ENCODE measurements at places on chromosomes 13 and 19.
A peak's percentile ranks its signal among the peaks of the same experiment; 100 is the strongest.

DNA sequence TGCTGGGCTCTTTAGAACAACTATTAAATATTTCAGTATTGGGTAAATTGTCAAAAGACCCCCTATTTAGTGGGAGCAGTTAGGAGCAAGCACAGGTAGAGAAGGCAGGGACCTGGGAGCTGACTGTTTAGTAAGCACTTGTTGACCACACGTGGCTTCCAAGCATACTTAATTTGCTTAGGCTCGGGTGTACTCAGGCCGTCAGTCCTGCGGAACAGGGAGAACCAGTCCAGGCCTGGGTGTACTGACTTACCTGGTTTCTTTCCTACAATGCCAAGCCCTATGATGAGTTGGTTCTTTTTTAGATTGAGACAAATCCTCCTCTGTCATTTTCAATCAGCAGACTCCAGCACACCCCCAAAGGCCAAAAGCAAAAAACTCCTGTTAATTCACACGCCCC, 90.0 kb downstream of the WDFY2 start:
- DNase-seq: no peak

- DNase-seq: no peak
These were observed 175.1 kb upstream of the KL start for GRCh38 chr13:32840989-32841713.

DNA sequence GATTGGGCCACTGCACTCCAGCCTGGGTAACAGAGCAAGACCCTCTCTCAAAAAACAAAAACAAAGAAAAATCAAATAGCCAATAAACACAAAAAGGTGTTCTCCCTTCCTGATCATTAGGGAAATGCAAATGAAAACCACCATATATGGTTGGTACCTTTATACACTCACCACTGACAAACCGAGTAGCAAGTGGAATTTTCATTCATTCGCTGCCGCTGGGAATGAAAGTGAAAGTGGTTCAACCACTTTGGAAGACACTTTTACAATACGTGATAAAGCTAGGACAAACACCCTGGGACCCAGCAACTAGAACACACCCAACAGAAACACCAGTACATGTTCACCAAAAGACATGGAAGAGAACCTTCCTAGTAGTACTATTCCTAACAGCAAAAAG, 21.0 kb downstream of the GRIK5 start:
- no peak for DNase-seq

GRCh38 chr19:30857388-30857787, 485.2 kb downstream of the ZNF536 start:
- no peak for DNase-seq

DNA sequence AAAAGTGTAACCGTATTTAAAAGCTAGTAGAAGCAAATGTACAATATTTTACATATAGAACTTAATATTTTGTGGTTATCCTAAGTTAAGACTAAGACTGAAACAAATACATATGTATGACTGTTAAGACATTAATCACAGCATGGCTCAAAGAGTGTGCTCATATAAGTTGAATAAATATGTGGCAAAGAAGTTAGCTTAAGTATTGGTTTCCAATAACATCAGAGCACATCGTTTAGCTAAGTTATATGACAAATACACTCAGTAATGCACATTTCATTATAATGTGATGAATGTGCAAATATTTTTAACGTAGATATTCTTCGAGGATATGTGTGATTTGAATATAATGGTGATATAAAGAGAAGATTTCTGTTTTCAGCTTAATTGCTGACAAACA, 253.8 kb downstream of the SLITRK5 start:
- DNase-seq: no peak

GRCh38 chr13:84524586-84524985, 642.3 kb upstream of the SLITRK1 start:
- no peak for DNase-seq

- DNase-seq: no peak
These were observed 12.4 kb upstream of the MICU2 start for GRCh38 chr13:21616205-21616866.

- DNase-seq: no peak
These were observed 6.0 kb upstream of the RABAC1 start for GRCh38 chr19:41965106-41965505.

DNA sequence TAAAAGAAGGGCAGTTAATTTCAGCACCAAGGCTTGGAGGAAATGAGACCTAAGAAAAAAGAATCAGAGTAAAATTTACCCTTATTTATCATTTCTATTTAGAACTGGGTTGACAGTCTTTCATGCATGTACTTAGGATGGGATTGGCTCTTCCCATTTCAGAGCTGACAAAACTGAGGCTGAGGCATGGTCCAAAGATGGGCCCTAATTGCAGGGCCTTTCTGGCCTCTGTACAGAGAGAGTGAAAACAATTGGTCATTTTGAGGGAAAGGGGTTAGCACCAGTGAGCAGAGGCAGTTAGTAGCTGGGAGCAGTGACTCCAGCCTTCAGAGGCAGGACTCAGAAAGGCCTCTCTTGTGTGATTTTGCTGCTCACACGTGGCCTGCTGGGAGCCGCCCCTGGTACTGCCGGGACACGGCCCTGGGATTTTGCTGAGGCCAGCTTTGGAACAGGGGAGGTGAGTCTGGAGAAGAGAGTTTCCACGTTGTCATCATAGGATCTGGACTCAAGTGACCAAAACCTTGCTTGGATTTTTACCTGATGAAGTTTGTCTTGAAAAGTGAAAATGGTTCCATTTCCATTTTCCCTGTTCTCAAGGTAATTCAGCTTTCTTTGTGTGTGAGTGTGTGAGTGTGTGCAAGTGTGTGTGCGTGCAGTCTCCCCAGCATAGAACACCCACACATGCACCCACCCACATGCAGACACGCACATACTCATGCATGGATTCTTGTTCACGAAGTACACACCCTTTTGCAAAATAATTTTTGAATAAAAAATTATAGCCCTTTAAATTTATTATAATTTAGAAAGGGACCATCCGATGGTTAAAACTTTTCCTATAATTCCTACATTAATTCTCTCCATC, at the start of gene ZNF536:
Gene ZNF536, plus strand, starts transcription at position 425 of the 865 bp plus-strand sequence. CDS start 71,179 bp downstream, outside the sequence.
- no peak for DNase-seq

GRCh38 chr19:12779162-12779993, 4.0 kb upstream of the HOOK2 start:
- DNase-seq: no peak

DNA sequence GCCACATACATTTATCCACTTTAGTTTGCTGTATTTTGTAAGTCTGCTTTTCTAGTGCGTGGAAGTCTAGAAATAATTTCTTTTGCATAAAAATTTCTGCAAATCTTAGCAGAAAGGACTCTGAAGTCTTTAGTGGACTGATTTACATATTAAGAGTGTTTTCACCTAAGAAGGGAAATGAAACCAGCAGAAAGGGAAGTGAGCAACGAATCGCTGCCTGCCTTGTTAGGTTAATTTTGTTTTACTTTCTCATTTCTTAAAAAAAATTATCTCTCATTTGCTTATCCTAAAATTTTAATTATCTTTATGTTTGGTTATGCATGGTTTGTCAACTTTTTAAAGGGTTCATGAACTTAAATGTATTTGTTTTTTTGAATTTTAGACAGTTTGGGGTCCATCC, 767 bp upstream of the GPR18 start:
- DNase-seq: no peak

DNA sequence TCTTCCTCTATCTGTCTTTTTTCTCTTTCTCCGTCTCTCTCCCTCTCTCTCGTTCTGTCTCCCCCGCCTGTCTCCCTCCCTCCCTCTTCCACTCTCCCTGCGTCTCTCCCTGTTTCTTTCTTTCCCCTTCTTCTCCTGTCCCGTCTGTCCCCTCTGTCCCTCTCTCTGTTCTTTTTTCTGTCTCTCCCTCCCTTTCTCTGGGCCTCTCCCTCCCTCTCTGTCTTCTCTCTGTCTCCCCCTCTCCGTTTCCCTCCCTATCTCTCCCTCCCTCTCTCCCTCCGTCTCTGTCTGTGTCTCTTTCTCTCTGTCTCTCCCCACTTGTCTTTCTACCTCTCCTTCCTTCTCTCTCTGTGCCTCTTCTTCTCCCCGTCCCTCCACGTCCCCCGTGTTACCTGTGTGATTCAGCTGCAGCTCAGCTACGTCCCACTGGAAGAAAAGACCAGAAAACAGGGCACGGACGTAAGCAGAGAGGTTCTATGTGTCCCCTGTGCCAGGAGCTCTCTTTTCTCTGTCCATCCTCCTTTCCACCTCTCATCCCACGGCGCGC, 1.2 kb downstream of the CD70 start:
- DNase-seq: no peak

- DNase-seq: no peak
These were observed 672 bp downstream of the HPN start for GRCh38 chr19:35042056-35042730.

GRCh38 chr19:46670813-46671212, 9.8 kb upstream of the DACT3 start:
- DNase-seq: no peak

DNA sequence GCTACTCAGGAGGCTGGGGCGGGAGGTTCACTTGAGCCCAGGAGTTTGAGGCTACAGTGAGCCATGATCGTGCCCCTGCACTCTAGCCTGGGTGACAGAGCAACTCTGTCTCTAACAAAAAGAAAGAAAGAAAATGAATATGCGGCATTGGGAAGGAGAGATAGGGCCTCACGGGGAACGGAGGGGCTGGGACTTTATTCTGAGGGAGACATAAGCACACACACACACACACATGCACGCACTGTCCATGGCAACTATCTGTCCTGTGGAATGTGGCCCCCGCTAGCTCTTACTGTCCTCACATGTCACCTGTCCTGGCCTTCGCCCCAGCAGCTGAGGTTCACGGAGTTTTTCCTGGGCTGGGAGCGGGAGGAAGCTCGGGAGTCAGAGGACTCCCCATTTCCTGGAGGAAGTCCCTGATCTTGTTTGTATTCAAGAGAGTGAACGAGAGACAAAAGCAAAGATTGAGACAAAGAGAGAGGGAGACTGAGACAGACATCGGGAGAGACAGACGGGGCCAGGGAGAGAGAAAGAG, 654 bp downstream of the STAP2 start:
- no peak for DNase-seq

- no peak for DNase-seq
These were observed 1.1 kb downstream of the IRS2 start for GRCh38 chr13:109785141-109785891.

DNA sequence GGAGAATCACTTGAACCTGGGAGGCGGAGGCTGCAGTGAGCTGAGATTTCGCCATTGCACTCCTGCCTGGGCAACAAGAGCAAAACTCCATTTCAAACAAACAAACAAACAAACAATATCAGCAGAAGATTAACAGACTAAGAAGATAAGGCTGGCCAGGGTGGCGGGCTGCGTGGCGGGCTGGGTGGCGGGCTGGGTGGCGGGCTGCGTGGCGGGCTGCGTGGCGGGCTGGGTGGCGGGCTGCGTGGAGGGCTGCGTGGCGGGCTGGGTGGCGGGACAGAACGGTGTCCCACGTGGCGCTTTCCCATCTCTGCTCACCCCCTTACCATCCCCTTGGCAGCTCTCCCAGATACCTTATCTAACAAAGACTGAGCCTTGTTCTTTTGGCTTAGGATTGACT, 196.2 kb downstream of the COL4A1 start:
- DNase-seq: no peak

GRCh38 chr19:52961981-52962380, 700 bp downstream of the ZNF816 start:
- DNase-seq: no peak

- no peak for DNase-seq
These were observed 406.3 kb downstream of the DCT start for GRCh38 chr13:94073007-94073744.

- DNase-seq: no peak
These were observed 11.0 kb downstream of the ZSCAN18 start for GRCh38 chr19:58086825-58087710.

DNA sequence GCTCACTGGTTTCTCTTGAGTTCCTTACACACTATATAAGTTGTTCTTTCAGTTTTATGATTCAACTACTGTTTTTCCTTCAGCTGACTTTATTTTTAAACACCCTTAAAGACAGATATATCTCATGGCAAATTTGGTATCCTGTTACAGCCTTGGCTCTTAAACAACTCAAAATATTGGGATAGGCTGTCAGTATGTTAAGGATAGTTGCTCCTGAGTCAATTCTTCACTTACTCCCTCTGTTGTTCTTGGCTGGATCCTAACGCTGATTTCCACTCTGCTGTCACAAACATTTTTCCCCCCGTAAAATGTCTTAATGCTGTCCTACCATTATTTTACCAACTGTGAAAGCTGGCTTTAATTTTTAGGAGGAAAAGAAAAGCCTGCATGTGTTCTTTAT, 1.2 kb downstream of the KCNRG start:
- DNase-seq: no peak

DNA sequence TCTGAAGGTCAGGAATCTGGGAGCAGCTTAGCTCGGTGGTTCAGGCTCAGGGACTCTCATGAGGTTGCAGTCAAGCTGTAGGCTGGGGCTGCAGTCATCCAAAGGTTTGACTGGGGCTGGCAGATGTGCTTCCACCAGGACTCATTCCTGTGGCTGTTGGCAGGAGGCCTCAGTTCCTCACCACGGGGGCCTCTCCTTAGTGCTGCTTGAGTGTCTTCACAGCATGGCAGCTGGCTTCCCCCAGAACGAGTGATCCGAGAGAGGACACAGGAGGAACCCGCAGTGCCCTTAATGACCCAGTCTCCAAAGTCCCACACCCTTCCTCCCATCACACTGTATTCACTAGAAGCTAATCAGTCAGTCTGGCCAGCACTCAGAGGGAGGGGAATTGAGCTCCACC, 38.7 kb upstream of the EHD2 start:
- no peak for DNase-seq

GRCh38 chr13:114203536-114203935, 24.5 kb downstream of the CFAP97D2 start:
- DNase-seq: peak; percentile 25
